ENCODE measurements at places on chromosomes 6 and 20.

- DNase-seq = no peak
Measured at GRCh38 chr6:33822575-33823395, 19.0 kb upstream of the MLN start.

GRCh38 chr6:168133687-168134559, 54.9 kb upstream of the FRMD1 start:
- DNase-seq = no peak

DNA sequence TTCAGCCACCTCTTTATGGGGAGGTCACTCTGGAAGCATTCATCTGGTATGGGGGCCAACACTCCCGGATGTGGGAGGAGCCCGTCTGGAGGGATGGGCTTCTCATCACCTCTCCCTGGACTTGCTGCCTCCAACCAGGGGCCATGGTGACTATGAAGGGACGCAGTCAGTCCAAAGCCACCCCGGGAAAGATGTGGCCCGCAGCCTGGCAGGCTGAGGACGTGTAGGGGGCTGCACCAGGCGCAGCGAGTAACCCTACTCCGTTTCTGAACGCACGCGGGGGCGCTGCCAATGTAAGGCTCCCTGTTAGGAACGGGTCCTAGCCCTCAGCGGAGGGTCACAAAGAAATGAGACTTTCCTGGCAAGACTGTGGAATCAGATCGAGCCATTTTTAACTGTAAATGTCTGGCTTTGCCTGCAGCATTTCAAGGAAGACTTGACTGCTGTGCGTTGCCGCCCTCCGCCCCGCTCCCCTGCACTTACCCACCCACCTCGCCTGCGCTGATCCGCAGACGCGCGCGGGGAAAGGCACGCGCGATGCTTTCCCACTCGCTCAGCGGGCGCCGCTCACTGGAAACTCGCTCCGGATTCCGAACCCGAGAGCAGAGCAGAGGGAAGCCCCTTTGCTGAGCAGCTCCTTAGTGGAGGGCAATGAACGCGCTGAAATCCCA, 55.1 kb downstream of the IL20RA start:
- DNase-seq = peak; percentile 31

GRCh38 chr20:7087803-7088202, 320.3 kb downstream of the BMP2 start:
- no peak for DNase-seq

DNA sequence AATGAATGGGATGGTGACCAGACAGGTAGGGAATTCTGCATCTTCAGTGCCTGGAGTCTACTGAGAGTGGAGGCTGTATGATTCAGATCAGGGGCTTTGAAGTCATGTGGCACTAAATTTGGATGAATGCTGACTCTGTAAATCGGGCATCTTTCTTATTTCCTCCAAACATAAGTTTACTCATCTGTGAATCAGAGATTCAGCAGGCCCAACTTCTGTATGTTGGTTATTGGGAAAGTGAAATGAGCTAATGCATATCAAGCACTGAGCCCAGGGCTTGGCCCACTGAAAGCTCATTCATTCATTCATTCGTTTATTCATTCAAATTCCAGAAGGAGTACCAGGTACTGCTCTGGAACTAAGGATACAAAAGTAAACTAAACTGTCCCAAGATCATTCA, 192.3 kb upstream of the RIN2 start:
- DNase-seq = no peak

DNA sequence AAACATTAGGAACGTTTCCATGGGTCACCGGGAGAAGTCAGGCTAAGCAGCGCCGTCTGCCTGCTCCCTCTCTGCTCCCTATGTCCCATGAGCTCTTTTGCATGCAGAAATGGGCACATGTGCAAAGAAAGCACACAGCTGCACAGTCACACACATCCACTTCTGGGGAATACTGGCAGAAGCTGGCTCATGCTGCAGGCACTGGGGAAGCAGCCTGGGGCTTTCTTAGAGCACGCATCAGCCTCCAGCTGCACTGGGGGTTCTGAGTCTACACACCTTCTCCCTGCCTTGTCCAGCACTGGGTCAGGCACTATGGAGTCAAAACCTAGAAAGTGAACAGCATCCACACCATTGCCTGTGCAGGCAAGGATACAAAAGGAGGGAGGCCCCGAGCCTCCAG, 76.1 kb upstream of the FOXQ1 start:
- DNase-seq = no peak

GRCh38 chr6:28794175-28795002, 129.4 kb downstream of the TRIM27 start:
- DNase-seq = no peak

DNA sequence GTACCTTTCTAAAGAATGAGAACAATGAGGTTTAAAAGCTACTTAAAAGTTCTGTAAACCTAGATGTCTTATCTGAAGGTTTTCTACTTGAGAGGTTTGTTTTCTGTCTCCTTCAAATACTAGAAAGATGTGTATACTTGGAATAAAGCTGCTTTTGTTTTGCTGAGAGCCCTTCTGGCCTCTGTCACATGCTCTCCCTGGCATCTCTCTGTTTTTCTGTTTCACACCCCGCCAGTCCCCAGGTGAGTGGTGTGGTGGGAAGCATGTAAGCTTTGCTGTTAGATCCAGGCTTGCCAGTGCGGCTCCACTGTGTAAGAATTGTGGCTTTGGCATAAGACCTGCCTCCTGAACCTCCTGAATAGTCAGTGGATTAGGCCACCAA, 56.8 kb downstream of the SNX9 start:
- DNase-seq = peak; percentile 17

DNA sequence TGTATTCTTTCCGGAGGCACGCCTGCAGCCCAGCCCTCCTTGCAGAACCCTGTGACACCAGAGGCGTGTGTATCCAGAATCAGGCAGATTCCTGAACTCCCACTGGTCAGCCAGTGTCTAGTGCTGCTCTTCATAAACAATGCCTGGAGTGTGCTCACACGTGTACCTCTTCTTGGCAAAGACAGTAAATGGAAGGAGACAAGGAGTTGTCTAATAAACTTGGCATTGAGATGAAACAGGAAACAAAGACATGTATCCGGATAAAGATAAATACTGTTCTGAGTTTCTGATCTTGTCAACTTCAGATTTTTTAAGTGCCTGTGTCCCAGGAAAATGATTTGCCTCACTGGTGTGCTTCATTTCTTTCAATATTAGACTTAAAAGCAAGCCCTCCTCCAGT, 1.7 kb downstream of the RPS6KA2 start:
- no peak for DNase-seq

GRCh38 chr20:48339986-48340882, 487.6 kb downstream of the PREX1 start:
- no peak for DNase-seq

DNA sequence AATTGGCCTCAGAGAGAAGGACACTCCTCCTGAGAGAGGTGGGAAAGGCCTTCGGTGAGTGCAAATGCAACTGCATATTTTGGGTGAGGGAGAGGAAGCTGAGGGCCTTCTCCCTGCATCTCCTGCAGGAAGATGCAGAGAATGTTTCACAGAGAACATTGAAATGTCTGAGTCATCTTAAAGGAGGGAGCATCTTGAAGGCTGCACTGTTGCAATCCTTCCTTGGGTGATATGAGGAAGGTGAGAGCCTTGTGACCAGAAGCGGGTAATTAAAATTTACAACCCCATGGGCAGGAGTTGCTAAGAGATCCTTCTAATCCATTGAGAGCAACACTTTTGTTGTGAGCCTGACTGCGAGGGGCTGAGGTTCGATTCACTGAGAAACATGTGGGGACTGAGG, 375.7 kb upstream of the MARCKS start:
- no peak for DNase-seq

DNA sequence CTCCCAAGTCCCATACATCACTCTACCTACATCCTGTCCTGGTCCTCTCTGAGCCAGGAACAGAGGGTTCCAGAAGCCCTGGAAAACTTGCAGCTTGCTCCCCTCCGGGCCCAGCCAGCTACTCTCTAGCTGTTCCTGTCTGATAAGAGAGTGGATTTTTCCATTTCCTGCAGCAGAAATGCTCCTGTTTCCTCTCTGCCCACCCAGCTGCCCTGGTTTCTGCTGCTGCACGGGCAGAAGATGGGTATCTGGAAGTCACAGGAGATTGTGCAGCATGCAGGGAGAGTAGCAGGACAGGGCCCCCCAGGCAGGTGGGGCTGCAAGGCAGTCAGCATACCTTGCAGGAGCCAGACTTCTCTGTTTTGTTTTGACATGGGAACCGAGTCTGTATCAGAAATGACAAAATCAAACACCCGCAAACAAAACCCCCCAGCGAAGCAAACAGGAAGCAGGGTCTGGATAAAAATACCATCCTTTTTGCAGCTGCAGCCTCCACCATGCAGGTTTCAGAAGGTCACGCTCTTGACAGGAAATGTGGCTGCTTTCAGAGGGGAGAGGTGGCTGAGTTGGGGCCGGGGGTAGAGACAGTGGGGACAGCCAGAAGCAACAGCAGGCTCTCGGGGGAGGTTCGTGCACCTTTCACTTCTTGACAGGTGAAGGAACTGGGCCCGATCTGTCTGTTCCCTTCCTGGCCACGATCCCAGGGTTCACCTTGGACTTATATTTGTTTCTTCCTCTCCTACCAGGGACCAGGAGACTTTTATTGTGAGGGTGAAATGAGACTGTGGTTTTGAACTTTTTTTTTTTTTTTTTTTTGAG, 50.8 kb upstream of the FAM83D start:
- DNase-seq = no peak

DNA sequence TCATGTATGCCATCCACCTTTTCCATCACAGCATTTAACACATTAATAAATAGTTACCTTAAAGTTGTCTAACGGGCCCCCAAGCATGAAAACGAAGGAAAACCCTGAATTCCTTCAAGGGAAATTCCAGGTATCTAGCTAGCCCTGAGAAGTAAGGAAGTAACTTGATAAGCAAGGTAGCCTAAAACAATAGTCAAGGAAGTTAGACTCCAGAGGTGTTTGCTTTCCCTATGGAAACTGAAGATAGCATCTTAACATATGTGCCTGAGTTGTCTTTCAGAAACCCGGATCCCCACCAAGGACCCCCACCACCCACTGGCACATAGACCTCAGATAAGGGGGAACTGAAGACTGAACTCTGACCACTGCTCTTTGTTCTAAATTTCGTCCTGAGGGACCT, 127.4 kb downstream of the TBXT start:
- no peak for DNase-seq

GRCh38 chr20:24638591-24639548, 169.4 kb downstream of the SYNDIG1 start:
- DNase-seq = no peak

GRCh38 chr6:108541843-108542759, 18.6 kb upstream of the FOXO3 start:
- peak; percentile 89 for DNase-seq

DNA sequence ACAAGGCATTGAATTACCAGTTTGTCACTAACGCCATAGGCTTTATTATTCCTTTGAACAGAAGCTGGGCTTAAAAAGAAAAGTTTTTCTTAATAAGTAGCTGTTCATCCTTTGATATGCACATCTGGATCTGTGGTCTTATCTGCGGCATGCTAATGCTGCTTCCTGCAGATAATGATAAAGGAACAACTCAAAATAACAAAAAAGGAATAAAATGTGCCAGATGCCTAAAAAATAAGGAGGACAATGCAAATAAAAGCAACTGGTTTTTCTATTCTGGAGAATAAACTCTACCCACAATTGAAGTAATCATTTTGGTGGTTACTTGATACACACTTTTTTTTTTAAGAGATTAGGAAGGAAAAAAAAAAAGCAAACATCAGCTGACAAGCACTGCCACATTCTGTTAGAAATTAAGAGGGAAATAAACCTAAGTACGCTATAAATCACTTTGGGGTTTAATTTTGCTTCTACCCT, 156.8 kb upstream of the SALL4 start:
- peak; percentile 24 for DNase-seq

- no peak for DNase-seq
Measured at GRCh38 chr6:135014353-135014832, 40.2 kb downstream of the HBS1L start.

- no peak for DNase-seq
Measured at GRCh38 chr20:57759724-57760123, 49.9 kb upstream of the PMEPA1 start.

- no peak for DNase-seq
Measured at GRCh38 chr6:12753036-12753435, 36.5 kb downstream of the PHACTR1 start.

DNA sequence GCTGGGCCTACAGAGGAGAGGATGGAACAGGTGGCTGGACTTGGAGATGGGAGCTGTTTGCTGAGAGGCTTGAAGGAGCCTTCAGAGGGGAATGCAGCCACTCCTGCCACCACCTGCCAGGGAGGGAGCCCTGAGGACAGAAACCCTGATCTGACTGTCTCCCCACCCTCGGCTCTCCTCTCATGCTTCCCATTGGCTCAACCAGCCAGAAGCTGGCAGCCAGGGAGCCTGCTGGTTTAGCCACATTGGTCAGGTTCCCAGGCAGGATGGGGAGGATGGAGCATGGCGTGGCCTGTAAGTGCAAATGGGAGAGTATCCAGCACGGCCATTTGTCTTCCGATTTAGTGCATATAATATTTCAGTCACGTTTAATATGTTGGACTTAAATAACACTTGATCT, 12.8 kb downstream of the TREM1 start:
- no peak for DNase-seq

DNA sequence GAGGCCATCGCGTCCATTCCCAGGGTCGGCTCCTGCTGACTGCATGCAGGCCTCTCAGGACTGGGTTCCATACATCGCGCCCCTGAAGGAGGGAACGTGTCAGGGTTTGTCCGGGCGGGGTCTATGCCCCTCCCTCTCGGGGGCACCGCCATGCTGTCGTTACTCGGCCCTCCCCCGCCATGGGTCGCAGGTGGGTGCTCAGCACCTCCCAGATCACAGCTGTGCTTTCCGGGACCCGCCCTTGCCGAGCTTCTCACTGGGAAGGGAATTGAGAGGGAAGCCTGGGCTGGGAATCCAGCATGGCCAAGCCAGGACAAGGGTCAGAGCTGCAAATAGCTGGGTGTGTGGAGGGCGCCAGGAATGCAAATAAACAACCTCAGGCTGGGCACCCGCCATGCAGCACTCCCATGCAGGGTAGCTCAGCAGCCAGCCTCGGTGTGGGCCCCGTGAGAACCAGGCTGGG, at the start of gene FRMD1:
TSS of gene FRMD1 (minus strand) at position 270 of the 463 bp plus-strand sequence. CDS start at position 152, 118 bp downstream.
- no peak for DNase-seq

- no peak for DNase-seq
Measured at GRCh38 chr6:436308-437036, 44.9 kb downstream of the IRF4 start.

- no peak for DNase-seq
Measured at GRCh38 chr6:137134483-137134882, 39.0 kb downstream of the IL22RA2 start.

- DNase-seq = no peak
Measured at GRCh38 chr6:110495949-110496348, 19.5 kb upstream of the SLC22A16 start.

- no peak for DNase-seq
Measured at GRCh38 chr6:35170166-35170565, 29.0 kb upstream of the TCP11 start.

- no peak for DNase-seq
Measured at GRCh38 chr6:95240514-95240913, 336.8 kb upstream of the MANEA start.
